GM23338 (cell line): ENCODE measurements at places on chromosomes 16 and 17.

DNA sequence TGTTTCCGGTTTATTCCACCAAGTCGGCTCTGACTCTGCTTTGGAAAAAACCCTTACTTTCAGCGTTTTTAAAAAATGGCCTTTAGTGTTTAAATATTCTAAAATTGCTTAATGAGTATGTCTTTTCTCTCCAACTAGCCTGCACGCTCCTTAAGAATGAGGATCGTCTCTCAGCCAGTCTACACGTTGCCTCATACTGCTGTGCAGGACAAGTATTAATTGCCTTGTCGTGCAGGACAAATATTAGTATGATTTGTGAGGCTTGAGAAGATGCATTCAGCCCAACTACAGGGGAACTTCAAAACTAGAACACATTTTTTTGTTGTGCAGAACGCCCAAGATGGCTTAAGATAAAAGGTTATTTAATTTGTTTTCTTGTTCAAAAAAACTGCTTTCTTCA, 61.2 kb downstream of the MARCHF10 start:
- DNase-seq = no peak

DNA sequence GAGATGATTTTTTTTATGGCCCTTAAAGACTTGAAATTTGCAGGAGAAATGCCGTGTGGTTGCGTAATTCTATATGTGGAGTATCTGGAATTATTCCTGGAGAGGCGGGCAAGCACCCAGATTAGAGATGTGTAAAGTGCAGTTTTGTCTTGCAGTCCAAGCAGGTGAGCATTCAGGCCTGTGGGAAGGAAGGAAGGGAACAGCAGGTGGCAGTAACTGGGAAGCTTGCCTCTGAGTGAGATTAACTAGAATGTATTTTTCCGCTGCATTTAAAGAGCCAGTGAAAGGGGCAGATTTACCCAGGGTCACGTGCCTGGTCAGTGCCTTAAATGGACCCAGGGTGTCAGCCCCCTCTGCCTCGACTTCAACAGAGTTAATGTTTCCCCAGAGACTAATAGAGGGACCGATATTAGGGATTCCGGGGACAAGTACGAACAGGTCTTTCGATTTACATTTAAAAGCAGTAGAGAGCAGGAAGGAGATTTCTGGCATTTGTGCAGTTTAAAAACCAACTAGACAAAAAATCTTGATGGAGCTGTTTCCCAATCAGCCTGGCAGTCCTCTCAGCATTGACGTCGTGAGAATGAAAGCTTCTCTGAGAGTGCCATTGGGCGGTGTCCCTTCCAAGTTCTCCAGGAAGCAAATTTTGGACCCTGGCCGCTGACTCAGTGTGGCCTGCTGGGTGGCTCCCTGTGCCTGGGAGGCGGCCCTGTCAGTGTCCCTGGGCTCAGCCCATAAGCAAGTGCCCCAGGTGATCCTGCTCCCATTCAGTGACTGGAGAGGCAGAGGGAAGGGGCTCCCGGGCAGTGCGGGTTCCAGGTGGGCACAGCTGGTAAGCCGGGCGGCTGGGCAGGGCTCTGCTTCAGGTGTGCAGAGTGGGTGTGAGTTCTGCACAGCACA, 38.2 kb downstream of the KSR1 start:
- peak; percentile 64 for DNase-seq

DNA sequence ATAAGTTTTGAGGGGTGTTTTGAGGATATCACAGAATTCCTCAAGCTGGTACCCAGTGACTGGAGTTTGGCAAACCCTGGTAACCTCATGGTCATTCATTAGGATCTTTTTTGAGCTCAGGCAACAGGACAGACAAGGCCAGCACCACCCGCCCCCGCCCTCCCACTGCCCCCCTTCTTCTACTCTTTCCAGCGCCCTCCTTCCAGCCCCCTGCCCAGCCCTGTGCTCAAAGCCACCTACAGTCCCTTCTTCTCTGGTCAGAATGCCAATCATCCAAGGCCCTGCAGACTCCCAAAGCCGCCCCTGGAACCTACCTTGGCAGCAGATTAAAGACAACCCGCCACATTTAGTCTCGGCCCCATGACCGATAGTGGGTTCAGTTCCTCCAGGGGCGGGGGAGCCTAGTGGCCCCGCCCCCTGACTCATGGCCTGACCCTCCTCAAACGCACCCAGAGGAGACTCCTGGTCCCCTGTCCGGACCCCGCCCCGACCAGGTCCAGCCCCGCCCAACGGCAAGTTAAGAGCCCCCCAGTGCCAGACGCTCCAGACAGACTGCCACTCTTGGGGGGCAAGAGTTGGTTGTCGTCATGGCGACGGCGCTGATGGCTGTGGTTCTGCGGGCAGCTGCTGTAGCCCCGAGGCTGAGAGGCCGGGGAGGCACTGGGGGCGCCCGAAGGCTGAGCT, at the start of gene NAGS:
TSS of gene NAGS (plus strand) at position 546 of the 684 bp plus-strand sequence. CDS start at position 588, 42 bp downstream.
- DNase-seq = peak; percentile 71

DNA sequence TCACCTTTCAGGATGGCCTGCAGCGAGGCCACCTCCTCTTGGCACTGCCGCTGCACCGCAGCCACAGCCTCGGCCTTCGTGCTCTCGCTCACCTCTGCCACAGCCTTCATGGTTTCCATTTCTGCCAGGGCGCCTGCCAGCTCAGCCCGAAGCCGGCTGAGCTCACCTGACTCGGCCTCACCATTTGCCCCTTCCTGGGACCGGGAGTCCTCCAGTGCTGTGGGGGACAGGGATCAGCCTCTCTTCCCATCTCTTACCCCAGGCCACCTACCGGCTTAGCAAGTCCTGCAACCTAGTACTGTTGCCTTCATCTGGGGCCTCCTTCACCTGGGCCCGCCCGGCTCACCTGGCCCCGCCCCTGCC, 658 bp downstream of the RABEP2 start:
- DNase-seq = no peak

- DNase-seq = no peak
Observed at GRCh38 chr16:4376126-4376892, 4.7 kb downstream of the VASN start.

DNA sequence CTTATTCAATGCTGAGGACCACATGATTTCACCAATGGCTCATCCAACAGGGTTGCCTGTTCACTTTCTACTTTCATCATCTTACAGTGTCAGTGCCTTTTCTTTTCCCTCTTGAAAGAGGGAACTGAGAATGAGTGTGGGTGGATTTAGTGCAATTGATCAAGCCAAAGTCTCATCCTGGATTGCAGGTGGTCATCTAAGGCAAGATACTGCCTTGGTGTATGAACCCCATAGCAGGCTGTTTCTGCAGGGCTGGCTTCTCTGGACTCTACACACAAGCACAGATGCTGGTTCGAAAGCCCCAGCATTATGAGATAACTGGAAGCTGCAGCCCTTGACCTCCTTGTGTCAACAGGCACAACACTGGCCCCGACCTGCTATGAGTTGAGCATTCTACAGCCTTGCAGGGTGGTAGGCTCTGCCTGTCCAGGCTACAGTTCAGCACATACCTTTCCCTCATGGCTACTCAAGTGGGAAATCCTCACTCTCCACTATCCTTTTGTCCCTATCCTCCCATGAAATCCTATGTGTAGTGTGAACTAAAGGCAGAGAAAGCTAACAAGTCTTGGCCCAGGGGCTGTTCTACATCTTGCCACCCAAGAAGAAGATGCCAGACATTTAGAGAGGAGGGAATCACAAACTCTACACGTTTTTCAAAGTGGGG, 358.7 kb downstream of the SLC39A11 start:
- DNase-seq = no peak

GRCh38 chr17:38730526-38731379, 612 bp downstream of the CISD3 start:
- peak; percentile 69 for DNase-seq

GRCh38 chr17:42304187-42305030, 16.1 kb downstream of the STAT5A start:
- DNase-seq = no peak

- no peak for DNase-seq
Observed at GRCh38 chr16:51637770-51638094, 486.7 kb upstream of the SALL1 start.

GRCh38 chr17:3007651-3008121, 55.7 kb downstream of the OR1D5 start:
- no peak for DNase-seq

- no peak for DNase-seq
Observed at GRCh38 chr16:52725043-52725442, 178.1 kb upstream of the TOX3 start.

DNA sequence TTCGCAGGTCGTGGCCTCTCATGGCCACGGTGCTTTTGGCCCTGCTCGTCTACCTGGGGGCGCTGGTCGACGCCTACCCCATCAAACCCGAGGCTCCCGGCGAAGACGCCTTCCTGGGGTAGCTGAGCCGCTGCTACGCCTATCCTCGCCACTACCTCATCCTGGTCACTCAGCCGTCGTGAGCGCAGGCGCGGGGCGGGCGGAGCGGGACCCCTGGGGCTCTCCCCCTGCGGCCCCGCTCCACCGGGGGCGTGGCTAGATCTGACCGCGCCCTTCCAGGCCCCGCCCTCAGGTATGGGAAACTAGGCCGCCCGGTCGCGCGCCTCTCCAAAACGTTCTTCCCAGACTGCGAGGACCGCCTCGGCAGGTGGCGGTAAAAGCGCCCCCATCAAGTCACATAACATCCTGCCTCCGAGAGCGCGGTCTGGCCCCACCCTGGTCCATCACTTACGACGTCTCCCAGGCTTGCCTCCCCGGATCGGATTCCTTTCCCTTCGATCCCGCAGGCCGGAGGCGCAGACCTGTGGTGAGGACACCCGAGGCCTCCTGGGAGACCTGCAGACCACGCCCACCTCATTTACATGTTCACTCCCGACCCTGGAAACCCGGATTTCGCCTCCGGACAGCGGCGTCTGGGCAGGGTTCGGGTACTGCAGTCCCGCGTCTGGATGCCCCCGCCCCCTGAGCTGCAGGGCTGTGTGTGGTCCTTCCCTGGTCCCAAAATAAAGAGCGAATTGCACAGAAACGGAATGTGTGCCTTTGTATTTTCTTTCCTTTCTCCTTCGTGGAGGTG, 91.5 kb upstream of the TMEM97 start:
- peak; percentile 100 for DNase-seq

- DNase-seq = peak; percentile 46
Observed at GRCh38 chr17:3983606-3984484, 19.6 kb upstream of the ATP2A3 start.

DNA sequence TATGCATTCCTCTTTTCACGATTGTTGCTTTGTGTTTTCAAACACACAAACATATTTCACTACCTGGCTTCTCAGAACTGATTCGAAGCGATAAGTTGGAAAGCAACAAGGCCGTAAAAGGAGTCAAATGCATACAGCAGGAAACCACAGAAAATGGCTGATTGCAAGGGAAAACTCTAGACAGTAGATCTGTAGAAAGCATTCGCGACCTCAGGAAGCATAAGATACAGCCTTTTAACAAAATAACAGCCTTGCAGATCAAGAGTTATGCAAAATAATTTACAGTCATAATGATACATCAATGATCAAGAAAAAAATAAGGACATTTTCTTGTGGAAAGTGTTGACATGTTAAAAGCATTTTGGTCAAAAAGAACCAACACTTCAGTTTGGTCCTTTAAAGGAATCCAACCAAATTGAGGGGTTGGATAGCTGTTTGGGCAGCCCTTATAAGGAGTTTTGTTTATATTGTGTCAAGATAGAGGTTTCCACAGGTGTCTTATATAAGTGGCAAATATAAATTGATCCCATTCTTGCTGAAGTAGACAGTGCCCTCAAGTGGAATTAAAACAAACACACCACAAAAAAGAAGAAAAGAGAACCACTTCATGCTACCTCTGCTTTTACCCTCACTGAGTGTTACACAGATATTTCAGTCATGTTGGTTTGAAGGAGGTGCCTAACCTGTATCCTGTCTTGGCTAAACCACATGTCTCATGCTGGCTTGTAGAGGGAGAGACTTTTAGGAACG, 5.5 kb downstream of the CYLD start:
- peak; percentile 33 for DNase-seq

DNA sequence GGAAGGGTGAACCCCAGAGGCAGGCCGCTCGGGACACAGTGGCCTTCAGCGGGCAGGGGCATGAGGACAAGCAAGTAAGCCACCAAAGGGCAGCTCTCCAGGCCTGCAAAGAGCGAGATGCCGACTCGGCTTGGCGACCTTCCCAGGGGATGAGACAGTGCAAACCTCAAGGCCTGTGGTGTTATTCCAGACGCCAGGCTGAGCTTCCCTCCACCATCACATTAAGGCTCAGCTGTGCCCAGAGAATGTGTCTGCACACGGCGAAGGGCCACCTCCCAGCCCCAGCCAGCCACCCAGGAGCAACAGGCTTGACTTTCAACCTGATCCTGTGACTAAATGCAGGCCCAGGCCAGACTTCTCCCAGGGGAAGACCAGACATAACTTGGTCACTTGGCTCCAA, 251.4 kb downstream of the SOX9 start:
- DNase-seq = no peak

GRCh38 chr17:79242873-79243602, 168.4 kb downstream of the ENGASE start:
- no peak for DNase-seq

GRCh38 chr16:74298104-74298503, 1.5 kb downstream of the PSMD7 start:
- DNase-seq = no peak

DNA sequence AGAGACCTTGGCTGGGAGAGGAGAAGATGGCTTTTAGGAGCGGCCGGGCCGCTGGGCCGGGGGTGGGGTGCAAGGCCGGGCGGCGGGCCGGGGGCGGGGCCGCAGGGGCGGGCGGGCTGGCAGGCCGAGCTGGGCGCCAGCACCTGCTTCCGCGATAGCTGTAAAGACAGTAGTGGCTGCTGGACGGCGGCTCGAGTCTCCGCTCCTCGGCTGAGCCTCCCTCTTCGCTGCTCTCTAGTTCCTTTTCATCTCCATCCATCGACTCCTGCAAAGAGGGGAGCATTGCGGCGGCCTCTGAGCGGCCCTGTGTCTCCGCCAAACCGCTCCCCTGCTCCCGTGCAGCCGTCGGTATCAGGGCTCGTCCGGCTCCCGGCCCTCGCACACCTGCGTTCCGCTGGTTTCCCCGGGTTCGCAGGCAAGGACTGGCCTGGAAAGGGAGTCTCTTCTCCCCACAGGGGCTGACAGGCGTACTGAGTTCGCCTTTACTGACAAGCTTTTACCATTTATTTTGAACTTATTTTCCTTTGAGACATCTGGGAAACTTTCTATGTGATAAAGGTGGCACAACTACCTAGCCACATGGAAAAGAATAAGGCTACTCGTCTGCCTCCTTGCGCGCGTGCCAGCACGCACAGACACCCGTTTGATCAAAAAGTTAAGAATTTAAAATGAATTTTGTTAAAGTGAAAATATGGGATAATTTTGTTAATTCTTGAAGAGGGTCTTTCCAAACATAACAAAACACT, at the start of gene C17orf75:
TSS of gene C17orf75 (minus strand) at position 317 of the 746 bp plus-strand sequence. CDS start at position 283, 34 bp downstream.
- peak; percentile 87 for DNase-seq

GRCh38 chr16:84849751-84850150, 30.0 kb downstream of the CRISPLD2 start:
- DNase-seq = no peak

DNA sequence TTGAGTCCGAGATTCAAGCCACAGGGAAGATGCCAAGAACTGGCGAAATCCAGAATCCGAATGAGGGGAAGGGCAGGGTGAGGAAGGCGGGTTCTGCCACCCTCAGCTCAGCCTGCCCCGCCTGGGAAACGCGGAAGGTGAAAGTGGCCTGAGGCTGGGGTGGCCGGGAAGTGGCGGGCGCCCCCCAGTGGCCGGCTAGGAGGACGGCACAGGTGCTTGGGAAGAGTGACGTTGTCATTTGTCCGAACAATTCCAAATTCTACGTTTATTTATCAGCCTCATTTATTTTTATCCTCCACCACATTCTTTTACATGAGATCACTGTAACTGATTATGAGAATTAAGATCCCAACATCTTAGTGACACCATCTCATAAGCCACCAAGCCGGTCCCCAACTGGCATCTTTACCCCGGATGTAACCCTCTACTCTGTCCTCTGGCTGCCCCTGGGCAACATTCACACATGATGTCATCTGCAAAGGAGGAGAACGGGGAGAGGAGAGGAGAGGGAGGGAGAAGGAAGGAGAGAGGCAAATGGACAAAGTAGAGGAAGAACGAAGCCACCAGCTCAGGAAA, 21.3 kb downstream of the SRCIN1 start:
- peak; percentile 75 for DNase-seq
